Pulmonary artery endothelial cell (primary cell): ENCODE measurements at places on chromosomes 11 and 22. TPM values are rescaled to one million over a fixed set of nuclear protein-coding genes. Genes with fewer than 3 reads are reported as not detected.

IL10RA gene
- under 0.01 TPM in 1 of 2 replicates, not detected in the other for total RNA-seq

TRPM5 gene
- total RNA-seq, result not detected in 2 replicates

CSNK2A3 gene
- total RNA-seq, result 1.4 and 3.6 TPM in 2 replicates

DMC1 gene
- 2.2 and 3.1 TPM in 2 replicates for total RNA-seq

GLYATL1 gene
- total RNA-seq, result not detected in 2 replicates

RBMXL2 gene
- total RNA-seq, result 0.04 and 0.20 TPM in 2 replicates

DGAT2 gene
- total RNA-seq, result 0.49 and 2.2 TPM in 2 replicates

C11orf87 gene
- total RNA-seq, result not detected in 2 replicates

BAIAP2L2 gene
- total RNA-seq, result under 0.01 and 0.71 TPM in 2 replicates

- DNase-seq, result no peak
These were observed 403.8 kb downstream of the CNTN5 start for GRCh38 chr11:99424313-99425084.

GRCh38 chr11:12229450-12230229, 119.2 kb downstream of the MICAL2 start:
- no peak for DNase-seq

- no peak for DNase-seq
These were observed 3.0 kb downstream of the ADAMTS15 start for GRCh38 chr11:130451231-130452019.

- no peak for DNase-seq
These were observed 179.0 kb downstream of the CHST1 start for GRCh38 chr11:45486461-45486860.

DNA sequence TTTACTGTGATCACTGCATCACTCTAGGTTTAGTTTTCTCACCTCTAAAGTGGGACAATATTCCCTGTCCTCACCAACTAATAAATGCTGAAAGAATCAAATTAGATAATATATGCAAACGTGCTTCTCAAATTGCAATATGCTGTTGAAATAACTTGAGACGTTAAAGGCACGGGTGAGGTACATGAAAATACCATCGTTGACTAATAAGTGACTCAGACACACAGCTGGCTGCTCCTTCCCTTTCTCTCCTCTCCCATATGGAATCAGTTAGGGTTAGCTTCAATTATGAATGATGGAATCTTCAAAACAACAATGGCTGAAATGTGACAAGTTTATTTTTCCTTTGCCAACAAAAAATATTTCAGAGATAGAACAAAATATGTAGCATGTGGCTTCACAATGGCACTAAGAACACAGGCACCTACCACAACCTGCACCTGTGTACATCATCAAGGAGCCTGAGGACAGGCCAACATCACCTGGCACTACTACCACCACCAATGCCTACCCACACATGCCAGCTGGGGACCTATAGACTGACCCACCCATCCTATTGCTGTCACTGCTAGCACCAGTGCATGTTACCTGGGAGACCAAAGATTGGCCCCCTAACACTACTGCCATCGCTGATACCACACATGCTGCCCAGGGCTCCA, 13.7 kb downstream of the GDPD4 start:
- DNase-seq, result no peak

DNA sequence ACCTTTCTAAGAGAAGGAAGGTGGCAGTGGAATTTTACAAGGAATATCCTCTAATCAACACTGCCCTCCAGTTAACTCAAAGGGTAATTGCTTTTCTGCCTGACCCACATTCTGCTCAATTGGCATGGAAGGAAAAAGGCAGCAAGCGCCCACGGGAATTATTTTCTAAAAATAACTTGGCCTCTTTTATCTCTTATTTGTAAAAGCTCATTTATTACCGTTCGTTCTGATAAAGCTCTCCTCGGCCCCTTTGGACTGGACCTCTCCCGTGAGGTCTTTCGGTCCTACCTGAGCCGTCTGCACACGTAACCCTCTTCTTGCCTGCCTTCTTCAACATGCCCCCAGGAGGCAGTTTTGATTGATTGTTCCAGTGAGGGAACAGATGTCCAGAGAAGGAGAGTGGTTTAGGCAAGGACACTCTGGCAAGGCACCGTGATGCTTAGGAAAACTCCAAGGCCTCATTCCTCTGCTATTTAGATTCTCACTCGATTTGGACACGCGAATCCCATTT, 53.2 kb upstream of the CRTAM start:
- no peak for DNase-seq

- DNase-seq, result no peak
These were observed 810.7 kb downstream of the BRD1 start for GRCh38 chr22:49016909-49017481.

DNA sequence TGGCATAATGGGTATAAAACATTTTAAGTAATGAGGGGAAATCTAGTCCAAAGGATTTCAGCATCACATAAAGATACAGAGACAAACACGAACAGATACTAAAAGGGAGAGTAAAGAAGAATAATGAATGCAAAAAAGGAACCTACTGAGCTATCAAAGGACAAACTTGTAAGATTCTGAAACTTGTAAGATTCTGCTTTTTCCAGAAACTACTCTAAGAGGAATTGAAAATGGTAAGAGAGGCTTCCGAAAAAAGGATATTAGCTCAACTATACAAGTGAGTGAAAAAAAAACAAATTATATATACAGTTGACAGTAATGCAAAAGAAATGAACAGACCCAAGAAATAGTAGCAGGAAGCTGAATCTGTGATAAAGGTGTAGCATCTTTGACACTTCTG, 37.7 kb downstream of the POLD3 start:
- DNase-seq, result no peak

- DNase-seq, result no peak
These were observed 8.6 kb downstream of the IGLL1 start for GRCh38 chr22:23571486-23571885.

DNA sequence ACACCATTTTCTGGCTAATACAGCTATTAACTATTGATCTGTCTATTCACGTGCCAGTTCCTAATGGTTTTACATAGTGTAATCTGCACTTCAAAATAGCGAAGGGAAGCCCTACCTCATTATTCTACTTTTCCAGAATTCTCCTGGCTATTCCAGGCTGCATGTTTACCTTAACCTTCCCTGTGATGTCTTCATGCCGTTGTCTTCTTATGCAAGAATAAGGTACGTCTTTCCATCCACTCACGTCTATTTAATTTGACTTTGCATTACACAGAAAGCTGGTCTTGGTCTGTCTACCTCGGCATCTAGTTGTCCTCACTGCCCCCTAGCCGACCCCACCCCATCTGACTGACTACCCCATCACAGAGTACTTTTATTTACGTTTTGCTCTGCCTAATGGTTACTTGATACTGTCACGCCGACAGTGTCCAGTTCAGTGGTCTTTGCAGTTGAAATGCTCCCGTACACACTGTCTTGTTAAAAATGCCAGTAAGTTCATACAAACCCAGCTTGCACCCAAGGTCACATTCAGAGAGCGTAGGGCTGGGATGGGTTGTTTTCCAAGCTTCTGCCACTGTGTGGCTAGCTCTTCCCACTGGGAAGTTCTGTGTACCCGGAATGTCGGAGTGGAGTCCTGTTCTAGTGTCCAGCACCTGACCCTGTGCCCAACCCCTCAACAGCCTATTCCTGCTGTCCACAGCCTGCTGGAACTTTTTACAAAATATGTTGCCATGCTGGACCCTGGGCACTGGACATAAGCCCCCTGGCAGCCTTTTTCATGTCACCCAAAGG, 15.0 kb downstream of the NEAT1 start:
- DNase-seq, result no peak

DNA sequence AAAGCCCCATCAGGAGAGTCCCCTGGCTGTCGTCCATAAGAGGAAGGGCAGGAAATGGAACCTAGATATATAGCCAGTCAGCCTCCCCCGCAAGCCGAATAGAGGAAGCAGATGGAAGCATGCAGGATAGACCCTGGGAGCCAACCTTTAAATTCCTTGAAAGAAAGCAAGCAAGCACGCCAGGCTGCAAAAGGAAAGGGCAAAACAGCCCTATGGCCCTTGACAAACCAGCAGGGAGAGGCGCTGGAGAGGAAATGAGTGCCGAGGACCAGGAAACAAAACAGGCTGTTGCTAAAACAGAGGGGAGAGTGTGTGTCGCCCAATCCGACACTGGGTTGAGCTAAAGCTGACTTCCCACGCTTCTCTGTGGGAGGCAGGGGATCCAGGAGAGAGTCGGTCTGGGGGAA, 203.5 kb upstream of the MTNR1B start:
- no peak for DNase-seq

DNA sequence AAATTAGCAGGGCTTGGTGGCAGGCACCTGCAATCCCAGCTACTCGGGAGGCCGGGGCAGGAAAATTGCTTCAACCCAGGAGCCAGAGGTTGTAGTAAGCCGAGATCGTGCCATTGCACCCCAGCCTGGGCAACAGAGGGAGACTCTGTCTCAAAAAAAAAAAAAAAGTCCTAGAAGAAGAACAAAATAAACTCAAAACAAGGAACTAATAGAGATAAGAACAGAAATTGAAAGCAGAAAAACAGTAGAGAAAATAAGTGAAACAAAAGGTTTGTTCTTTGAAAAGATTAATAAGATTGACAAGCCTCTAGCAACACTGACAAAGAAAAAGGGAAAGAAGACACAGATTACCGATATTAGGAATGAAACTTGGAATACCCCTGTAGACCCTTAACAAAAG, 45.1 kb upstream of the CBX7 start:
- DNase-seq, result no peak

DNA sequence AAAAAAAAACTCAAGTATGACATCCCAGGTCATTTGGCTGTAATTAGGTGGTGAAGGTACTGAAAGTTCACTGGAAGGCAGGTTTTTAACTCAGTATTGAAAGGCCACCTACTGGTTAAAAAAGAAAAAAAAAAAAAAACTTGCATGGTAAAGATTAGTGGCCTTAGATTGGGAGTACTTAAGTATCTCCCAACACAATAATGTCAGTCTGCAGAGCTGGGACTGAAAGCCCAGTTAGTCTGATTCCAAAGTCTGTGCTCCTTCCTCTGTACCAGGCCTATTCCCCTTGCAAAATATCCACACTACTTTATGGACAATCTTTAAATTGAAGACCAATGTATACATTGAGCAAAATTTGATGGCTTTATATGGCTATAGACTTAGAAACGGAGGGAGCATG, 85.5 kb downstream of the NOX4 start:
- no peak for DNase-seq

- DNase-seq, result no peak
These were observed 27.5 kb downstream of the FOLR3 start for GRCh38 chr11:72162891-72163492.

DNA sequence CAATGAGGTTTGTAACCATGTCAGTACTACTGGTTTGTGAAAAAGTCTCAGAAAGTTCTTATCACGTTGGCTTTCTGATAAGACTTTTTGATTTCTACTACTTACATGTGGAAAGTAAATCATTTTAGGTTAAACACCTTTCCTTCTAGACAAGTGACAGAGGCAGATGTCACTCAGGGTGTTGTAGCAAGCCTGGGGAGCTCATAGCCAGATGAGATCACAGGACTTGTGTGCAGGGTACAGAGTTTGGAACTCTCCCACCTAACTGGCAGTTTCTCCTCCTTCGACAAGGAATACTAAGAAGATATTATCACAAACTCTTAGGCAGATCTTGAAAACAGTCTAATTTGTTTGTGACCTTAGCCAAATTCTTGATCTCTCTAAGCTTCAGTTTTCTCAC, 49.4 kb upstream of the PICALM start:
- no peak for DNase-seq

GRCh38 chr11:65002706-65003105, 5.9 kb upstream of the BATF2 start:
- DNase-seq, result no peak

- no peak for DNase-seq
These were observed 5.1 kb downstream of the GDPD5 start for GRCh38 chr11:75520688-75521087.

- no peak for DNase-seq
These were observed 971 bp downstream of the TUBGCP6 start for GRCh38 chr22:50243685-50244419.

GRCh38 chr11:124754309-124754708, 2.3 kb upstream of the VSIG2 start:
- no peak for DNase-seq

GRCh38 chr22:48757581-48757980, 1070.1 kb downstream of the BRD1 start:
- DNase-seq, result no peak

DNA sequence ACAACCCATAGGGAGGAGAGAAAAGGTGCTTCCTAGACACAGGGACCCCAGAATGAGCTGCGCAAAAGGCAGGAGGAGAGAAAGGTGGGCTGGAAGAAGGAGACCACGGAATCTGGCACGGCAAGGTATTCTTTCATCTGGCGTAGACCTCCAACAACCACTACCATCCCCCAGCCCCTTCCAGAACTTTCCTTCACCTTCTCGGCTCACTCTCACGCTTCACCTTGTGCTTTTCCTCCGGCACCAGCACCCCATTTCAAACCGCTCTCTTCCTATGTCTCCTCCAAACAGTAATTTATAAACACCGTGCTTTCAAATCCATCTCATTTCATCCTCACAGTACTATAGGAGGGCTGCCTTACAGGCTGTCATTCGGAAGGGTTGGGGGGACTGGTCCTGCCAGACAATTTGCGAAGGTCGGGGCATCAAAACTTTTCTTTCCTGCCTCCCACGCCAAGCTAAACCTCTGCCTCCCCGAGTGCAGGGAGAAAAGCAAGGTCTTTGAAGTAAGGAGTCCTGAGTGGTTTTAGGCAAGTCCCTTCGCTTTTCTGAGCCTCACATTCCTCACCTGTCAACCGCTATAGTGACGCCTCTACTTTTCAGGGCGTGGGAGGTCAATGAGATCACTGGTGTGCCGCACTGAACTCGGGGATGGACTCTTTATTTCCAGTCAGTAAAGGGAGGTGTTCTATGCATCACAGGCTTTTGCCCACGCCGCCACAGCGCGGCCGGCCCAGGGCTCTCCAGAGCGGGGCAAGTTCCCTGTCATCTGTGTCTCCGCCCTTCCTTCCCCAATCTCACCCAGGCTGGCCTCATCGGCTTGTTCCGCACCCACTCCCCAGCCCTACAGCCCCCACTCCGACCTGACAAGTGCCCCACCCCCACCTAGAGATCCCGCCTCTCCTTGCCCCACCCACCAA, 800 bp downstream of the KCTD21 start:
- DNase-seq, result no peak

DNA sequence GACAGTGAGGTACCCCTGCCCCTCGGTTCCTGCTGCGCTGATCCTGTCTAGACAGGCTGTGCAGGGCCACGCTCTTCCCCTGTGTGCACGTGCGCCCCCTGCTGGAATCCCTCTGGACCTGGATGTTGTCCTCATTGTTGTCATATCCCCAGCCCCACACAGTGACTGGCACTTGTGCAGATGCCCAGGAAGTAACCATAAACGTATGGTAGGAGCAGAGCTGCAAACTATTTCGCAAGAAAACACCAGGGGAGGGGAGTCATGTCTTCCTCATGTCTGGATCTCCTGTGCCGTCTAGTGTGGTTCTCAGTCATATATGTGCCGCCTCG, 114.7 kb downstream of the CRYBB2 start:
- no peak for DNase-seq

GRCh38 chr11:27205250-27205649, 157.8 kb downstream of the CCDC34 start:
- DNase-seq, result no peak

- no peak for DNase-seq
These were observed 78.8 kb downstream of the TNRC6B start for GRCh38 chr22:40256516-40256915.

GRCh38 chr11:45150943-45151342, 4.5 kb downstream of the PRDM11 start:
- DNase-seq, result no peak
